A549 treated with Mapracorat at 1 μM for 4 hours (cell line): ENCODE measurements at places on chromosomes 11 and 22. TPM values are rescaled to one million over a fixed set of nuclear protein-coding genes. Genes with fewer than 3 reads are reported as not detected.

The CABP7 gene
- total RNA-seq, result 0.08 to 0.27 TPM (median 0.10 TPM) in 5 replicates

The DMC1 gene
- total RNA-seq, result 1.9 to 6.7 TPM (median 2.9 TPM) in 5 replicates

The RFPL2 gene
- total RNA-seq, result 0.15 to 0.26 TPM (median 0.18 TPM) in 4 of 5 replicates, not detected in the other

The GLYATL2 gene
- 0.24 TPM in 1 of 5 replicates, not detected in the others for total RNA-seq

The CD3G gene
- not detected in 5 replicates for total RNA-seq

The MPZL2 gene
- total RNA-seq, result 0.09 to 0.11 TPM in 2 of 5 replicates, not detected in the others

The NTM gene
- total RNA-seq, result not detected in 5 replicates

The ZP1 gene
- total RNA-seq, result 0.22 to 0.36 TPM (median 0.24 TPM) in 3 of 5 replicates, not detected in the others

The ALX4 gene
- 2.0 to 2.7 TPM (median 2.6 TPM) in 5 replicates for total RNA-seq

The SLC22A6 gene
- total RNA-seq, result not detected in 5 replicates

The TMEM132A gene
- total RNA-seq, result 91.4 to 146 TPM (median 134 TPM) in 5 replicates

The MS4A7 gene
- total RNA-seq, result not detected in 5 replicates

The EIF4G2 gene
- total RNA-seq, result 515 to 804 TPM (median 579 TPM) in 5 replicates

The KDM4E gene
- not detected in 5 replicates for total RNA-seq

The NNMT gene
- 311 to 397 TPM (median 365 TPM) in 5 replicates for total RNA-seq

The MUC2 gene
- 0.06 to 0.23 TPM (median 0.11 TPM) in 5 replicates for total RNA-seq

The MACROD1 gene
- 11.4 to 17.0 TPM (median 13.6 TPM) in 5 replicates for total RNA-seq

The DDIAS gene
- total RNA-seq, result 13.0 to 18.5 TPM (median 15.2 TPM) in 5 replicates

The MYOD1 gene
- total RNA-seq, result not detected in 5 replicates

The YPEL1 gene
- total RNA-seq, result 0.06 to 0.39 TPM (median 0.24 TPM) in 5 replicates

The MRE11 gene
- 12.1 to 15.9 TPM (median 14.6 TPM) in 5 replicates for total RNA-seq

The TRABD gene
- total RNA-seq, result 21.9 to 37.7 TPM (median 37.1 TPM) in 5 replicates

The MUC5AC gene
- 1.1 to 2.7 TPM (median 1.8 TPM) in 5 replicates for total RNA-seq

The OR5B21 gene
- not detected in 5 replicates for total RNA-seq

The CENPM gene
- 26.6 to 41.4 TPM (median 36.8 TPM) in 5 replicates for total RNA-seq

The C11orf86 gene
- 44.1 to 80.8 TPM (median 70.7 TPM) in 5 replicates for total RNA-seq

The CD44 gene
- 597 to 779 TPM (median 684 TPM) in 5 replicates for total RNA-seq

The FOLR2 gene
- total RNA-seq, result not detected in 5 replicates

The TCN1 gene
- total RNA-seq, result 0.26 to 0.42 TPM (median 0.36 TPM) in 5 replicates

The FDX1 gene
- 16.3 to 18.2 TPM (median 16.7 TPM) in 5 replicates for total RNA-seq

The CD6 gene
- 0.08 to 0.18 TPM (median 0.15 TPM) in 4 of 5 replicates, not detected in the other for total RNA-seq

The C22orf42 gene
- not detected in 5 replicates for total RNA-seq

The PHOX2A gene
- total RNA-seq, result not detected in 5 replicates

The DRD2 gene
- total RNA-seq, result not detected in 5 replicates

The KDM4D gene
- 0.30 to 0.51 TPM (median 0.42 TPM) in 5 replicates for total RNA-seq
